ENCODE measurements at places on chromosomes 2 and 18.
A peak's percentile ranks its signal among the peaks of the same experiment; 100 is the strongest.

DNA sequence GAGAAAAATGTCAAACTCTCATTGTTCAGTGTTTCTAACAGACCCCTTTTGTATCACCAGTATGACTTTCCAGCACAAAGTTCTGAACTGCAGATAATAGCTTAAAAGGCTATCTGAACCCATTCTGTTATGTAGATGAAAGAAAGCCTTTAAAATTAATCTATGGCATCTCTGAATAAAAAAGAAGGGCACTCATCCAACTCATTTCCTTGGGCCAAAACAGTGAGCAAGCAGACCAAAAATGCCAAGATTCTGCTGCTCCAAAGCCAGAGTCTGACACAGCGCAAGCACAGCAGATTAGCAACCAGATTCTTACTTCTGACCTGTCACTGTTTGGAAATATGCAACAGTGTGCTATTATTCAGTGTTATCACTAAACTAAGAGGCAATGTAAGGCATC is 22.6 kb upstream of the ITGA6 start:
- no peak for DNase-seq

DNA sequence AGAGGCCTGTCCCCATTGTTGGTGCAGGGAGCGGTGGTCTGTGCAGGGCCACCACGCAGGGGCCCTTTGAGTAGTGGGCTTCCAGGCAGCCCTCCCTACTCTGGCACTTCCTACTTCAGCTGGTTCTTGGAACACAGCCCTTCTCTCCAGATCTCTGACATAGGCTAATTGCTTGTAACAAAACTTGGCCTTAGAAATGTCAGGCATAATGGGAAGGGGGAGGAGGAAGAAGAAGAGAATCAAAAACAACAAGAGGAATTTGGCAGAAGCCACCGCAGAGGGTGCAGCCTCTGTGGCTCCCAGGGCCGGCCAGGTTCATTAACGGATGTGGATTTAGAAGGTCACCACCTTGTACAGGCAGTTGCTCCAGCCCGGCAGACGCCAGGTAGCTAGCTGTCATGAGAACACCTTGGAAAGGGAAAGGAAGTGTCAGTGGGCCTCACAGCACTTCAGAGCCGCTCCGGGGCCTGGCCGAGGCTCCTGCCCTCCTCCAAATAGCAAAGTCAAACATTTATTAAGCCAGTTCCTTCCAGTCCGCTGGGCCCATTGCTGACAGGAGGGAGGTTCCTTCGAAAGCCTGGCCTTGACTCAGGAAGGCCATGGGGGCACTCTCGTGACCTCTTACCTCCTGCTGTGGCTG is 7.4 kb downstream of the BOD1L2 start:
- DNase-seq: no peak

DNA sequence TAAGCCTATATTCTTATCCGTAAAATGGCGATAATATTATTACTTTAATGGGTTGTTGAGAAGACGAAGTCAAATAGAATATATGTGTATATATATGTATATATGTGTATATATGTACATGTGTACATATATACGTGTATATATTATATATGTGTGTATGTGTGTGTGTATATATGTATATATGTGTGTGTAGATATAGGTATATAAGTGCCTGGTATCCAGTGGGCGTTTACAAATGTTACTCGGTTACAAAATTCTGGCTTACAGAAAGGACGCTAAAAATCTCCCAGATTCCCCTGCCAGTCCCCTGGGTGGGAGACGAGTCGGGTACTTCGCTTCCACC is 295 bp upstream of the MTX2 start:
- DNase-seq: no peak

DNA sequence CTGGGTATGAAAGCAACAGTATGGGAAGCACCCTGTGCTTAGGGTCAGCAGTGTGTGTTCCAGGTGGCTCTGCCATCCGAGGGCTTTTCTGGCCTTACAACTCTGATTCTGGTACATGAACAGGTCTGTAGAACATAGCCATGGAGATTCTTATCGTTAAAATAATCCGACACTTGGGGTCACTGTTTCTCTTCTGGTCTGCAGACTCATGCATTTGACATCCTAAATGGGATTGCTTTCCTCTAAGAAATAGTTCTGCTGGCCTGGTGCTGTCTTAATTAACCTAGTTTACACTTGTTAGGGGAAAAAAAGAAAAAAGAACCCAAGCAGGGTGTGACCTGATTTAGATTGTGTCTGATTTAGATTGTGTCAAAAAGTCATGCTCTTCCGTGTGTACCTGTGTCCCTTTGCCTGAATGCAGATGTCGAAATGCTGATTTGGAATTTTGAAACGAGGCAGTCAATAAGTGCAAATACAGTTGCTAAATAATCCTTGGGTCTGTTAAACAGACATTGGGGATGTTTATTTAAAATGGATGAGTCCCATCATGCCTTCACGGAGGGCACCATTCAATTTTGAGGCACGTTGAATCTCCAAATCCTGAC is 59.6 kb downstream of the TRPM8 start:
- DNase-seq: peak; percentile 7

DNA sequence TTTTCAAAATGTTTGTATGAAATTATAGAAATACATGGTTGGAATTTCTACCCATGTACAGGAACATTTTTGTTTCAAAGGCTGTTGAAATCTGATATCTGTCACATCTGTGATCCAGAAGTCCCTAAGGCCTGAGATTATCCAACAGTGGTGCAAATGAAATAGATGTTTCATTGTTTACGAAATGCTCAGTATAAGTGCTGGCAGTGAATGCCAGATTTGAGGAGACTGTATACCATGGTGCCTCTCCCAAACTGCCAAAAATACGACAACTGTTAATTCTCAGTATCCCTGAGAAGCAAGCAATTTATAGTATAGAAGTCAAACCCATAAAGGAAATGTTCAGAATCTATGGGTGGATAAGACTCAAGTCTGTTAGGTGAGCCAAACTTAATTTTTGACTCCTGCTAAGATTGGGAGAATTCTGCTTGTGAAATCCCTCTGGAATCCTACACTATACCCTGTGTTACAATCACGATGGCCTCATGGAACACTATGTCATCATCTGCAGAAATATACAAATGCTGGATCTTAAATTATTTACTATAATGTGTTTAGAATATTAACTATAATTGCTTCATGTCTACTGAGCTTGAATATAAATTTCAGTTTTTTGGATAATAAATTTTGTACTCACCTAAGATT is 71.2 kb upstream of the DOCK10 start:
- no peak for DNase-seq

DNA sequence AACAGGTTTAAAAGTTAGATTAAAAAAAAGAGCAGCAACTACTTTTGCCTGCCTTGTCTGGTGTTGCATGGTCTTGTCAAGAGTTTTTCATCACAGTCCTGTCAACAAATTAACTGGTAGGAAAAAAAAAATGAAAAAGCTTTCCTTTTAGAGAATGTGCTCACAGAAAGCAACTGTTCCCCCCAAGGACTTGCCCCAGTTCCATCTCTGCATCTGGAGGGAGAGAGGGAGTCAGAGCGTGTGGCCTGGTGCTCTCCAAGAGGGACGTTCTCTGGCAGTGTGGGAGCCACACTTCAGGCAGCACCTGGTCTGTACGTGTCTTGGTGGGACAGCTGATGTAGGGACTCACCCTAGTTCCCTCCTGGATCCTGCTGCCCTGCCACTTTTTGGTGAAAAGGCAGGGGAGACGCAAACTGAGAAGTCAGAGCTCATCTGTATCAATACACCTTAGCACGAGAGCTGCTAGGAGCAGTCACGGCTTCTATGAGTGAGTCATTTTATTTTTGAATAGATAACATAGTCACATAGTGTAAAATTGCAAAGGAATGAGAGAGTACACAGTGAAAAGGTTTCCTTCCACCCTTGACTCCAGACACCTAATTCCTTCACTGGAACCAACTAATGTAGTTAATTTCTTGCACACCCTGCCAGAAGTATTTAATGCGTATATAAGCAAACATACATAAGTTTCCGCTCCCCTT is 172.5 kb upstream of the MGAT5 start:
- no peak for DNase-seq

- DNase-seq: no peak
Measured at GRCh38 chr2:226603606-226604005, 196.0 kb downstream of the IRS1 start.

GRCh38 chr18:55239740-55240139 is 280.5 kb upstream of the CCDC68 start:
- DNase-seq: peak; percentile 38

DNA sequence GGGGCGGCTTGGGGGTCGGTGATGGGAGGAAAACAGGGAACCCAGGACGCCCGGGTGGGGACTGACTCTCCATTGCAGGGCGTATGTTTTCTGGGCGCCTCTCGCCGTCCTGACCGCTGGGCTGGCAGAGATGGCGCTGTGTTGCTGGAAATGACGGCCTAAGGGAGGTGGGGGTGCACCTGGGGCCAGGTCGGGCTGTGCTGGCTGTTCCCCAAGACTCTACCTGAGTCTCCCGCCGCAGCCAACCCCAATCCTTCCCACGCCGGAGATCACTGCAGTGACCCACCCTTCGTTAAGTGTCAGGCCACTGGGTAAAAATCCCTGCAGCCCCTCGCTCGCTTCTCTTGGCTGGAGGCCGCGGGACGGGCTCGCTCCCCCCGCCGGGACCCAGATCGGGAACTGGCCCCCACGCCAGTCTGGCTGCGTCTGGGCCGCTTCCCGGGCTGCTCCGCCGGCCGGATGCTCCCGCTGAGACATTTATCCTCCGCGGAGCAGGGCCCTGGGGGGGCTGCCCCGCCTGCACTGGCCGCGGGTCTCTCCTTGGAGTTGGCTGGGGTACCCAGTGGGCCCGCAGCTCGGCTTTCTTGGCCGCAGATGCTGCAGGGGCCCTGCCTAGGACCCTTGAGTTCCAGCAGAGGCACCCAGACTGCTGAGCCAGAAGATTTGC is 7.8 kb upstream of the ARMC9 start:
- DNase-seq: no peak

DNA sequence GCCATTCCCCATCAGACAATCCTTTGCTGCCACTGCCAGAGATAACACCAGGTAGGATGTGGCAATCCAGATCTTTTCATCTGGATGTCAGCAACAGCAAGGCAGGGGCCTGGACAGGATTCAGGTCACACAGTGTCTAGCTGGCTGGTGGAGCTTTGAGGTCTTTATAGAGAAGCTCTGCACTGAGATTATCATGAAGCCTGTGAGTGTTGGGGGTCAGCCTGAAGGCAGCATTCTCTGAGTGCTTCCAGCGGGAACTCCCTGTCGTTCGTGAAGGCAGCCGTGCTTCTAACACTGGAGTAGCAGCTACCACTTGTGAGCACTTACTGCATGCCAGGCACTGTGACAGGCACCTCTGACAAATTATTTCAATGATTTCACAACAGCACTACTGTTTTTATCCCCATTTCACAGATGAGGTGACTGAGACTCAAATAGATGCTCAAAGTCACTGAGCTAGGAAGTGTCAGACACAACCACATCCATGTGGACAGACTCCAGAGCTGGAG is 85.7 kb downstream of the SEMA4F start:
- DNase-seq: no peak

DNA sequence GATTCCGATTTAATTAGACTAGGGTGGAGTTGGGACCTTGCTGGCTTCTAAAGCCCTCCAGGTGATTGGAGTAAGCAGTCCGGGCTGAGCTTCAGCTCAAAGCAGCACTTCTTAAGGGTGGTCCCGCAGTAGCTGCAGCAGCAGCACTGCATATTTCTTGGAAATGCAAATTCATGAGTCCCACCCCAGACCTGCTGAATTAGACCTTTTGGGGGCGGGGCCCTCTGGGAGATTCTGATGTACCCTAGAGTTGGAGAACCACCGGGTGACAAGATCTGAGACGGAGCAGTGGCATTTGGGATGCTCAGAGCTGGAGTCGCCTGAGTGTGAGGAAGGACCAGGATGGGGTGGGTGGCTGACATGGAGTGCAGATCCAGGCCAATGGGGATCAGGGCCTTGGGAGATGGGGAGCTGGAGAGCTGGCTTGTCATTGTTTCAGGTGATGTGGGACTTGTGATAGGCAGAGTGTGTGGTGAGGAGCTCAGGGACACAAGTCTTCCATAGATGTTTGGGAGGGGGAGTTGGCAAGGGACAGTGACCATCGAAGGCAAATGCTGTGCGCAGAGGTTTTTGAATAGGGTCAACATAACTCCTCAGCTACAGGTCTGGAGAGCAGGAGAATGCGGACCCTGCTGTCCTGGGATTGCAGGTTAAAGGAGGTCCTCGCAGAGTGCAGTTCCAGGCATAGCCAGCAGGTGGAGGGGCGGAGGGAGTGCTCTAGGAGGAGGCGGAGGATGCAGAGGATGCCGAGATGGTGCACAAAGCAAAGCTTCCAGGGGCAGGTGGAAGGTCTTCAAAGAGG is 130.9 kb upstream of the RAB12 start:
- DNase-seq: peak; percentile 59

DNA sequence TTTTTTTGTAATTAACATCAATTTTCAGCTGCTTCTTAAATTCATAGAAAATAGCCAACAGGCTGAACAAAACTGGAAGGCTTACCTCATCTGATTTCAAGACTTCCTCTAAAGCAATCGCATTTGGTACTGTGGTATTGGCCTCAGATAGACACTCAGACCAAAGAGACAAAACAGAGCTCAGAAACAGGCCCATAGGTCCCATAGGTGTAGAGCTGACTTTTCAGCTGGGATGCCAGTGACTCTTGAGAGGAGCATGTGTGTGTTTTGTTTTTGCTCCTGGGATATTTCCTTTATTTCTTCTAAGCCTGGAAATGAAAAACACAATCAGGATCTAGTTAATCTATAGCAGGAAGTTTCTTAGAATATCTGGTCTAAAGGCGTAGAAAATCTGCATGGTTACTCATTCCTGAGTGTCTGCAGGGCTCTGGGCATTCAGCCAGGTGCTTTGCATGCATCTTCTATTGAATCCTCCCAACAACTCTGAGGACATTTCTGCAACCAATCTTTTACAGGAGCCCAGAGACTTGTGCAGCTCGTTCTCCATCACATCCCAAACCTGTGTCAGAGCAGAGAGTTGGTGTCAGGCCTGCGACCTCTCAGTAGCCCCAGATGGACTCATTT is 190.8 kb downstream of the RTP5 start:
- DNase-seq: no peak

DNA sequence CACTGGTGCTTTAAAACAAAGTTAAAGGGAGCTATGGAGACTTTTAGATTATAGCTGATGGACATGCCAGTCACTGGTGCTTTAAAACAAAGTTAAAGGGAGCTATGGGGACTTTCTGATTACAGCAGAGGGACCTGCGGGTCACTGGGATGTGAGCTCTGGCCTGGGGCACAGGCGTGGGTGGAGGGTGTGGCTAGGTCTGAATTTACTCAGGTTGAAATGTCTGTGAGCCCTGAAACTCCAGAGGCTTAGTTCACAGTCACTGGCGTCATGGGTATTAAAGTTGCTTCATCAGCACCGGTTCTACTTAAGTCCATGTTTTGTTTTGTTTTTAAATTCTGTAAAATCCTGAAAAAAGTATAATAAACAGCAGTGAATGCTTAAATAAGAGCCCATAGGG is 49.0 kb upstream of the TMEM18 start:
- DNase-seq: no peak

DNA sequence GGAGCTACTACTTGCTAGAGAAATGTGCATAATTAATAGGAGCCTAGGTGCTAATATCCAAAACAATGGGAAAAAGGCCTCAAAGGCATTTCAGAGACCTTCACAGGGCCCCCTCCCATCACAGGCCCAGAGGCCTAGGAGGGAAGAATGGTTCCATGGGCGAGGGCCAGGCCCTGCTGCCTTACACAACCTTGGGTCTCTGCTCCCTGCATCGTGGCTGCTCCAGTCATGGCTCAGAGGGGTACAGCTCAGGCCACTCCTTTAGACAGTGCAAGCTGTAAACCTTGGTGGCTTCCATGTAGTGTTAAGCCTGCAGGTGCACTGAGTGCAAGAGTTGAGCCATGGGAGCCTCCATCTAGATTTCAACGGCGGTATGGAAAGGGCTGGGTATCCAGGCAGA is 429.2 kb downstream of the FIGN start:
- DNase-seq: no peak

Data from COR-L47 (cell line).